ENCODE measurements at places on chromosomes 12 and 14. TPM values are rescaled to one million over a fixed set of nuclear protein-coding genes. Genes with fewer than 3 reads are reported as not detected.

DNA sequence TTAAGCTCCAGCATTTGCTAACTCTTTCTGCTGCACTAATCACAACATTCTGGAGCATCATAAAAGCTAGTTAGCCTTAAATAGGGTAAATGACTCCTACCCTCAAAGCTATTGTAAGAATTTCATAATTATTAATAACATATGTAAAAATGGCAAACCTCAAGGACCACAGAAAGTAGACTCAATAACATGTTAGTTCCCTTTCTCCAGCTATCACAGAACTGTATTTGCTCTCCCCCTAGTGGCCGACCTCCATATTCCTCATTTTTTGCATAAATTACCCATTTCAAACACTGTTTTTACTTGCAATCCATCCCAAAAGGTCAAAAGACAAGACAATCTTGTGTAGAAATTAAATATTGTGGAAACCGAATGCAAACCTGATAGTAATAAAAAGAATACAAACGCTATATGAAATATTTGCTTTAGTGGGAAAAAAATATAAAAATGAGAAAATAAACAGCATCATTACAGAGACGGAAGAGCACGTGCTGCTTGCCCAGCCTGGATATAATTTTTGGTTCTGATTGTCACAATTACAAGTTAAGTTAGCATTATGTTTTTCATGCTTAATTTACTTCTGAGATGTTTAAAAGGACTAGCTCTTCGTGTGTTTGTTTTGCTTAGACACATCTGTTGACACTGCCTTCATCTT lies 97.9 kb downstream of the RERGL start:
- DNase-seq: peak; percentile 26

DNA sequence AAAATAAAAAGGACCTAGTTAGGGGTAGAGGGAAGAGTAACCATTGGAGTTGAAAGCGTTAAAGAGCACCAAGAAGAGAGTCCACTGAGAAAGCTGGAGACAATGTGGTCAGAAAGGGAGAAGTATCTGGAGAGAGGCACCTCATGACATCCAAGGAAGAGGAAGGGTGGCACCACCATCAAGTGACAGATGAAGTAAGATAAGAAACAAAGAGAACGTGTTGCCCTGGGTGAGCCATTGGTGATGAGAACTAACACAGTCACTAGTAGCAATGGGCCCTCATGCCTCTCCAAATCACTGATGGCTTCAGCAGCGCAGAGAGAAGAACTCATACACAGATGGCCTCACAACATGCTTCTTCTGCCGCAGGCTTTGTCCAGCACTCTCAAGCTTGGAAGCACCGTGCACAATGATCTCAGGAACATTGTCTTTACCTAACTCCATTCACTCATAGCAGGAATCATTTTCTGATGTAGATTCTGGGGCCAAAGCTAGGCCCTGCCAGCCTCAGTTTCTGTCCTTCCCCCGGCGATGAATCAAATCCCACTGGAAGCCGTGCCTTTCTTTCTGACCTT lies 252.9 kb downstream of the DPF3 start:
- no peak for DNase-seq

DNA sequence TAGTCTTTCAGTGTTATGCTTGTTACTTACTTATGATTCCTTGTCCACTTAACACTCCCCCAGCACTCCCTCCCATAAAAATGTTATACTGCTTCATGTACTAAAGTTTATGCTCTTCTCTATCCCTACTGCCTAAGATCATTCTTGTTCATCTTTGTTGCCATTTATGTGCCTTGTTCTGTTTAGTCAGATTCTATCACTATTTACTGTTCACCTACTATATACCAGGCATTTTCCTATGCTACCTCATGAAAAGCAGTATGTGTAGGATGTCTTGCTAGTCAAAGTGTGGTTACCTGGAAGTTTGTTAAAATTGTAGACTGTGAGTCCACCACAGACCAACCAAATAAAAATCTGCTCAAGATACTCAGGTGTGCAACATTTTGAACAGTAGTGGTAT lies 23.9 kb downstream of the ERH start:
- DNase-seq: no peak

- DNase-seq: no peak
These were observed 278.7 kb downstream of the PDZRN4 start for GRCh38 chr12:41466802-41467201.

GRCh38 chr12:115203701-115204100 lies 519.7 kb upstream of the TBX3 start:
- DNase-seq: no peak

DNA sequence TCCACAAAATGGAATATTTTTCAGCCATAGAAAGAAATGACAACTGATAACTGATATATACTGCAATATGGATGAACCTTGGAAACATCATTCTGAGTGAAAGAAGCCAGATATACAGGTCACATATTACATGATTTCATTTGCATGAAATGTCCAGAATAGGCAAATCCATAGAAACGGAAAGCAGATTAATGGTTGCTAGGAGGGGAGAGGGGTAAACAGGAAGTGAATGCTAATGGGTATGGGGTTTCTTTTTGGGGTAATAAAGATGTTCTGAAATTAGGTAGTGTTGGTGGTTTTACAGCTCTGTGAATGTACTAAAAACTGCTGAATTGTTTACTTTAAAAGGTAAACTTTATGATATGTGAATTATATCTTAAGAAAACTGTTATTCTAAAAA lies 6.5 kb downstream of the RAD51AP1 start:
- DNase-seq: no peak

DNA sequence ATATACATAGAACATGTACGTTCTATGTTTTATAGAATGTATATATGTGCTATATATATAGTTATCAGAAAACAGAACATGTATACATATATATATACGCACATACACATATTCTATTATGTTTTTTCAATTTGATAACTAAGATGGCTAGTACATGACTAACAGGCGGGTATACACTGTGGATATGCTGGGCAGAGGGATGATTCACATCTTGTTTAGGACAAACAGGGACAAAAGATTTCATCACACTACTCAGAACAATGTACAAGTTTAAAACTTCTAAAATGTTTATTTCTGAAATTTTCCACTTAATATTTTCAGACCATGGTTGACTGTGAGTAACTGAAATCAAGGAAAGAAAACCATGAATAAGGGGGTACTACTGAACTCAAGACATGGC lies 17.4 kb downstream of the TIMELESS start:
- no peak for DNase-seq

DNA sequence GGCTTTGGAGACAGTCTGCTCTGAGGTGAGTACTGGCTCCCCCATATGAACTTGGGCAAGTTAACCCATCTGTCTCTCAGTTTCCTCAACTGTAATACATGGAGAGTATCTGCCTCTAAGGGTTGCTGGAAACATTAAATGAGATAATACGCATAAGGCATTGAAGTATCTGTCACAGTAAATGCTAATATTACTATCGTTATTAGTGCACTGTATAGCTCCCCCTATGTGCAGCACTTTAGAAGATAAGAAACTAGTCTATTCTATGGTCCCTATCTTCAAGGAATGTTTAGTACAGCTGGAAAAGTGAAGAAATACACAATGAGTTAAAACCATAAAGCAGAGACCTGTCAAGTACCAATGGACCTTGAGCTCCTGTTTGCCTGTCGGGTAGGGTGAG lies 51.7 kb upstream of the CFL2 start:
- DNase-seq: no peak

- DNase-seq: no peak
These were observed 7.6 kb downstream of the ITPK1 start for GRCh38 chr14:93108105-93108504.

DNA sequence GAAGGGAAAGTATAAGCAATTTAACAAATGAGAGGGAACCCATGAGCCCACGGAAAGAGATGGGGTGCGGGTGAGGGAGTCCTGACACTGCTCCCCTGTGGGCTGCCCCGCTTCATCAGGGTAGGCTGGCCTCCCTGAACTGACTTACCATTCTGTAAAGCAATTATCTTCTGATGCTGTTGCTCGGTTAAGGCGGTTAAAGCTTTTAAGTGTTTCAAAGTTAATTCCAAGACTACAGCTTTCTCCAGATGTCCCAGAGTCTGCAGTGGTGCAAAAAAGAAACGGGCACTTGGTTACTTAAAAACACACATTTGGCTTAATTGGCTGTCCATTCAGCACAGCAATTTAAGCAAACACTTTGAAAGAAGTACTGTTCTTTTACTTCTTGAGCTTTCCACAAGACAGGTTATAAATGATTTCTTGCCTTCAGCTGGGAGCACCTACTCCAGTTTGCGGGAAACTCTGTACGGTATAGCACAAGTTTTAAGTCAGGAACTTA lies 1.3 kb downstream of the BHLHE41 start:
- no peak for DNase-seq

DNA sequence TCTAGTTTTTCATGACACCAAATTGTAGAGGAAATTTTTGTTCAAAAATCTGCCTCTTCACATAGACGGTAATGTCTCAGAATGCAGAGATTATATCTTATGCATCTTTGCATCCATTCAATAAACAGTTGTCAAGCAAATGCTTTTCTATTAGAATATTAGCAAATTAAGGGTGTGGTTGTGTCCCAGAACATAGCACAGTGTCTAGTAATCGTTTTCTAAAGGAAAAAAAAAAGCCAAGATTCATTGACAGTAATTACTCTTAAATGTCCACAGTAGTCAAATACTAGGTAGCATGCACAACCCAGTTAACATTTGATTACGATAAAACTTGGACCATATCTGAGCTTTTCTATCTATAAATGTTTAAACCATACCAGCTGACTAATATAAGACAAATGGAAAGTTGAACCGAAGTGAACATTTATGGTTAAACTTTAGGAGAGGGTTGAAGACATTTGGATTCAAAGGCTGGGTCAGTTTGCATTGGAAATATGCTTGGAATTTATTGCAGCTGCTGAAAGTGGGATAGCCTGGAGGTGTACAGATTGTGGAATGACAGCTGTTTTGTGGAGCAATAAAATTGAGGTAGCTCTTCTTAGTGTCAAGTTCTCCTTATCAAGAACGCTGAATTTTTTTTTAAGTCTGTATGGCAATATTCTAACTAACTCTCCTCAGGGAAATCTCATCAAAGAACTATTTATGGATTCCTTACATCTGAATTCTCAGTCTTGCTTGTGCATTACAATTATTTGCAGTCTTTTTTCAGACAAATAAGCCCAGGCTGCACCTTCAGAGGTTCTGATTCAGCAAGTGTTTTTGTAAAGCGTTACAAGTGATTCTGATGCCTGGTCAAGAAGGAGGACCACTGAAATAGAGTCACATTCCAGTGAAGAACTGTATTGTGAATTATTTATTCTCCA lies 66.7 kb upstream of the ATP2B1 start:
- peak; percentile 16 for DNase-seq

DNA sequence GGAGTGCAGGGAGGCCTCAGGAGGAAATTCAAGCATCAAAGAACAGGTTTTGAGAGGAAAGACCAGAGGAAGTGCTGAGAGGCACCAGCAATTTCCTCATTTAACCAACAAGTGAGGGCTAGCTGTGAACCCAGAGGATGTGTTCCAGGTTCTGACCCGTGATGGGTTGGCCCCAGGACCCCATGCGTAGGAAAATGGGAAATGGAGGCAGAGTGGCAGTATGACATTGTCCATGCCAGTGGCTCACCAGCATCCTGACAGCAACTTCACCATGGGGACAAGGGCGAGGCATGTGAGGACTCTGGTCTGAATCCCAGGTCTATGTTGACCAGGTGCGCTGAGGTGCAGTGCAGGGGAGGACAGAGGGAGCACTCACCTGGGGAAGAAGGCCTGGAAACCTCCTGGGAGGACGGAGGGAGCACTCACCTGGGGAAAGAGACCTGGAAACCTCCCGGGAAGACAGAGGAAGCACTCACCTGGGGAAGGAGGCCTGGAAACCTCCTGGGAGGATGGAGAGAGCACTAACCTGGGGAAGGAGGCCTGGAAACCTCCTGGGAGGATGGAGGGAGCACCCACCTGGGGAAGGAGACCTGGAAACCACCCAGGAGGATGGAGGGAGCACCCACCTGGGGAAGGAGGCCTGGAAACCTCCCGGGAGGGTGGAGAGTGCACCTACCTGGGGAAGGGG lies 6.7 kb upstream of the CACNA2D4 start:
- DNase-seq: no peak

The TAS2R50 gene
- 0.24 TPM for polyA plus RNA-seq

The NEDD1 gene
- 30.0 TPM for polyA plus RNA-seq

The LALBA gene
- not detected for polyA plus RNA-seq

The USP30 gene
- polyA plus RNA-seq: 26.8 TPM

The SLC39A2 gene
- 2.4 TPM for polyA plus RNA-seq

Data from renal pelvis (tissue), 12 donors.